Hippocampal formation (tissue), 2 donors: ENCODE measurements at places on chromosomes 1 and 21.

- no peak for DNase-seq
Measured at GRCh38 chr1:216194721-216195120, 228.5 kb downstream of the USH2A start.

DNA sequence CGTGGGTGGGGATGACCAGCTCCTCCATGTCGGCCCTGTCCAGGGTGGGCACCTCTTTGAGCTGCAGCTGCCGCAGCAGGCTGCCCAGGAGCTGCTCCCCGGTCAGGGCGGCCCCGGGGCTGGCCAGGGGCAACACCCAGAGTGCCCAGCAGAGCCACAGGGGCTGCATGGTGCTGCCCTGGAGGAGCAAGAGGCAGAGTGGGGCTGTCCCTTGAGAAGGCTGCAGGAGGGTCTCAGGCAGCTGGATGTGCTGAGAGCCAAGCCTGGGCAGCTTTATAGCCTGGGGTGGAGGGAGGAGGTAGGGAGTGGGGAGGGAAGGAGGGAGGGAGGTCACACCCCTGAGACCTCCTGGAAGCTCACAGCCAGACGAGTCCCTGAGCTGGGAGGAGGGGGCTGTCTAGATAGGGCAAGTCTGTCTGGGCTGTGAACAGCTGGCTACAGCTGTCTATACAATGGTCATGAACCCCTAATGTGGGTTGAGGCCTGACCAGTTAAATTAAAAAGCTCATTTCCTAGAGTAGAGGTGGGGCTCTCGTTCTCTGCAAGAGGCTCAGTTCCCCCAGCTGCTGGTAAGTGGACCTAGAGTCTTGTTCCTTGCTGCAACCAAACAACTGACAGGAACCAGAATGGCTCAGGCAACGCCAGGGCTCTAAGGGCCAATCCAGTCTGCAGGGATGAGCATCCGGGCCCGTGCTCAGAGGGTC, at the start of gene LEFTY1:
Gene LEFTY1, minus strand, starts transcription at position 249 of the 704 bp plus-strand sequence. Its CDS starts 80 bp downstream, at position 169.
- DNase-seq = no peak

GRCh38 chr1:160971618-160972056, 17.0 kb upstream of the ITLN2 start:
- no peak for DNase-seq

DNA sequence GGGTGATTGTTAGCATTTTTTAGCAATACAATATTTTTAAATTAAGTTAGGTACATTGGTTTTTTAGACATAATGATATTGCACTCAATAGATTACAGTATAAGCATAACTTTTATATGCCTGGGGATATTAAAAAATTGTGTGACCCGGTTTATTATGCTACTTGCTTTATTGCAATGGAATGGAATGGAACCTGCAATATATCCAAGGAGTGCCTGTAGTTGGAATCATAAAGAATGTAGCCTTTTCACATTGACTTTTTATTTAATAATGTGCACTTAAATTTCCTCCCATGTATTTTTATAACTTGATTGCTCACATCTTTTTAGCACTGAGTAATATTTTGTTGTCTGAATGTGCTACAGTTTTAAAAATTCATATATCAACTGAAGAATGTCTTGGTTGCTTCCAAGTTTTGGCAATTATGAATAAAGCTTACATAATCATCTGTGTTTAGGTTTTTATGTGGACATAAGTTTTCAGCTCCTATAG, 49.2 kb downstream of the CAMSAP2 start:
- DNase-seq = no peak

DNA sequence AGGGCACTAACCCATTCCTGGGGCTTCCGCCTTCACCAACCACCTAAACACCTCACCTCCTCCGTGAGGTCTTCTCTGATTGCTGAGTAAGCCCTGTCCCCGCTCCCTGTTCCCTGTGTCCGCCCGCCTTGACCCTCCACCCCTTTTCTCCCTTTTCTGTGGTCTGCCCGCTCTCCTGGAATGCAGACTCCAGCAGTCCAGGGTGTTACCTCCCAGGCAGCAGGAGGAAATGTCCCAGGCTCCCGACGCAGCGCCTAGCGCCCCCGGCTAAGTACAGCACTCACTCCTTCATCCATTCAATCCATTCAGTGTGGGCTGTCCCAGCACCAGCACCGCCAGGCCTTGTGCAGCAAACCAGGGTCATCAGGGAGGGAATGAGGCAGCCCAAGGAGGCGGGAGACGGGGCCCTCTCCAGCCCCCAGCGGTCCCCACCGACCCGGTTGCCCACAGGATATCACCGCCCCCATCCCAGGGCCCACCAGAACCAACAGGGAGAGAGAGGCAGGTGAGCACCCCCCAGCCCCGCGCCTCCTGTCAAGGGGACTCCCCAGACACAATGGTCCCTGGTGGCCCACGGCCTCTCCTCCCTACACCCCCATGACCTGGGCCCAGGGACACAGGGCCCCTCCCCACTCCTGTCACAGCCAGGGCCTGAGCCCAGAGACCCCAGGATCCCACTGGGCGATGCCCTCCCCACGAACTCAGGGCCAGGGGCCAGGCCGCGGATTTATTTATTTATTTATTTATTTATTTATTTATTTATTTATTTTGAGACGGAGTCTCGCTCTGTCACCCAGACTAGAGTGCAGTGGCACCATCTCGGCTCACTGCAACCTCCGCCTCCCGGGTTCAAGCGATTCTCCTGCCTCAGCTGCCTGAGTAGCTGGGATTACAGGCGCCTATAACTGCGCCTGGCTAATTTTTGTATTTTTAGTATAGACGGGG, 10.2 kb downstream of the TNFRSF14 start:
- no peak for DNase-seq

DNA sequence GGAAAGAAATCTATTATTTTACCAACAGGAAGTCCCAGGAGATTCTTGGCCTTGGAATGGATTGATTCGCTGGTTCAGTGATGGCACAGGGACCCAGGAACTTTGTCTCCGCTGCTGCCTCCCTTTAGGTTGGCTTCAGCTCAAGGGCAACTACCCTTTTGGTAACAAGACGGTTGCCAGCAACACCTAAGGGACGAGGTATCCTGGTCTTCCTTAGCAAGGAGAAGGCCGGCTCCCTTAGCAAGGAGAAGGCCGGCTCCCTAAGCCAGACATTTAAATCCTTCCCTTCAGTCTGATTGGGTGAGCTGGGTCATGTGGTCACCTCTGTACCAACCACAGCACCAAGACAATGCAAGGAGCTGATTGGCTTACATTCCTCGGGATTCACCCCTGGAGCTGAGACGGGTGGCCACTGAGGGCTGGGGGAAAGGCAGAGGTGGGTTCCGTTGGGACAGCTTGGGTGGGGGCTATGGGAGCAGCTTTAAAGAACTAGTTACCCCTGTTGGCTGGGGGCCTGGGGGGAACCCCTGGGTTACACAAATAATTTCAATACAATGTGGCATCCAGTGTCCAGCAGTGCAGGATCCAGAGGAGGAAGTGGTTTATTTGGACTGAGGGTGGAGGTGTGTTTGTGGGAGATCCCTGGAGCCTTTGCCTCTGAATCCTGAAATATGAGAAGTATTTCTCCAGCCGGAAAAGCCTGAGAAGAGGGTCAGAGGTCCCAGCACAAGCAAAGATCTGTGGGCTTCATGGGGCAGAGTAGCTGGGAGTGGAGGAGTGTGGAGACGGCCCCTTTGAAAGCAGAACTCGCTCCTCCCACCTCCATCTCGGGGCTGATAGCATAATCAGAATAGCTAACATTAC, 20.7 kb upstream of the CLIC4 start:
- no peak for DNase-seq

GRCh38 chr1:206719169-206719839, 34.6 kb downstream of the MAPKAPK2 start:
- no peak for DNase-seq

DNA sequence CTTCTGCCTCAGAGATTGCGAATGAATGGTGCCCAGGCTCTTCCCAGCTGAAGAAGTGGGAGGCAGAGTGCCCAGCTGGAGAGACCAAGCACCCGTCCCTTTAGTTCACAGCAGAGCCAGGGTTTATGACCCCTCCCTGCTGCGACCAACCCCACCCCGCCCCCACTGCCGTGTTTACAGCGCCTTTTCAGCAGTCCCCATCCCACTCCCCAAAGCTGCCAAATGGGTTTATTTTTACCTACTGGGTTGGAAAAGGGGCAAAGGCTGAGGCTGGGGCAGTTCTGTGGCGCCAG, 23.6 kb downstream of the DYRK3 start:
- no peak for DNase-seq

DNA sequence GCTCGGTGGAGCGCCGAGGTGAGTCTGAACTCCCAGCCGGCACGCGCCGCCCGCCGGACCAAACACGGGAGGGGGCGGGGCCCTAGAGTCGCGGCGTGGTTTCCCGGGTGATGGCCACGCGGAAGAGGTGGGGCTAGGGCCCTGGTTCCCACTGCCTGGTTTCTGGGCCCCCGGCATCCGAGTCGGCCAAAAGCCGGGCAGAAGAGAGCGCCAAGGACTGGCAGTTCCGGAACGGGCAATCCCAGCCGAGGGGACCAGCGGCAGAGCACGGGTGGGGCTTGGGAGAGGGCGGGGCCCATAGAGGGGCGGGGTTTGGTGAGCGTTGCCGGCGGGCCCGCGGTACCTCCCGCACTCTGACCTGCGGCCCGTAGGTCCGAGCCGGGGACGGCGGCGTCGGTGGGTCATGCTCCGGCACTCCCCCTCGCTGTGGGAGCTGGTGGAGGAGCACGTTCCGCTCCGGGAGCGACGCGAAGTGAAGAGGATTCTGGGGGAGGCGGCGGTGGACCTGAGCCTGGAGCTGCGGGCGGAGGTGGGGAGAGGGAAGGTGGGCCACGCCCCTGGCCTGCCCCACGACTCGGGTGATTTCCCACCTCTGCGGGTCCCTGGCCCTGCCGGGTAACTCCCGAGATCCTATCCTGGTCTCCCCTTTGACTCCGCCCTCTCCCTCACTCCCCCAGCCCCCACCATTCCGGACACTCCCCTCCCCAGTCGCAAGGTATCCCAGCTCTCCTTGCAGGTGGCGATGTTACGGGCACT, at the start of gene CCDC24:
Gene CCDC24, plus strand, starts transcription at position 124 of the 756 bp plus-strand sequence. Its CDS starts 280 bp downstream, at position 404.
- DNase-seq = peak; percentile 79

DNA sequence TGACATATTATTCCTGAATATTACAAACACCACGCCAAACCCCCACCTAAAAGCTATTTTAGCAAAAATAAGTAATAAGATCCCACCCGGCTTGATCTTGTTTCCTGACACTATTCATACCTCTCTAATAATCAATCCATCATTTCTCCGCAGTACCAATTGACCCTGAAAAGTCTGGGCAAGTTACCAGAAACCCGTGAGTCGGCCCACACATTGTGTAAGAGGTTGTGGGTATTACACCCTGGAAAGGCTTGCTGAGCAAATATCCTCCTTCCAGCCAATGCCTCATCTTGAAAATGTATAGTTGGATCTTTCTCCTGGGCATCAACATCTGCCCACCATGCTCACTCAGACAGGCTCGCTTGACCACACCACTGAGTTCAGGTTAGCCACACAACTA, 451.0 kb downstream of the TTLL7 start:
- DNase-seq = no peak
